Parietal lobe (tissue), 2 donors: ENCODE measurements at places on chromosomes 5 and 9. TPM values are rescaled to one million over a fixed set of nuclear protein-coding genes. Genes with fewer than 3 reads are reported as not detected.

The NRARP gene
- total RNA-seq, result 5.0 TPM

The CIZ1 gene
- total RNA-seq, result 56.3 TPM

The KIF12 gene
- 1.3 TPM for total RNA-seq

The CDX1 gene
- not detected for total RNA-seq

The PSAT1 gene
- total RNA-seq, result 27.5 TPM

The SLC35D2 gene
- 1.9 TPM for total RNA-seq

The C9orf85 gene
- total RNA-seq, result 20.3 TPM

The NEUROG1 gene
- 1.6 TPM for total RNA-seq

The DMGDH gene
- 3.1 TPM for total RNA-seq

The TMEM174 gene
- total RNA-seq, result not detected

The CER1 gene
- 0.63 TPM for total RNA-seq

The PPP3R2 gene
- total RNA-seq, result 0.63 TPM
